ENCODE measurements at places on chromosomes 1 and 21.

GRCh38 chr1:204560590-204561150, 44.5 kb downstream of the MDM4 start:
- DNase-seq = no peak

DNA sequence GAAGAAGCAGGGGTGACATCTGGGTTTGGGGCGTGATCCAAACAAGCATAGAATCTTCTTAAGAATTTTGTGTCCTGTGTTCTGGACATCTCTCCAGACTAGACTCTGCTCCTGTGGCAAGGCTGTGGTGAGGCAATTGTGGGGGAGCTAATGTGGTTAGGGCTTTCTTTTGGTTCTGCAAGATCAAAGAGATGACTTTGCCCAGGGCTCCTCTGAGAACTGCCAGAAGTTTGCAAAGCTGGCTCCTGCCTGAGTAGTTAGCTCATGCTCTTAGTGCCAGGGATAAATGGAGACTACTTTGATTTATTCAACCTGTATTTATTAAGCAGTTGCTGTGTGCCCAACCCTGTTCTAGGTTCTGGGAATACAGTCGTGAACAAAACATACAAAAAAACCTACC, 34.0 kb upstream of the CRNN start:
- no peak for DNase-seq

- no peak for DNase-seq
These were observed 19.6 kb upstream of the WNT3A start for GRCh38 chr1:227987181-227987580.

GRCh38 chr1:192903142-192903541, 94.3 kb downstream of the RGS2 start:
- DNase-seq = no peak

- no peak for DNase-seq
These were observed 146.7 kb downstream of the KAZN start for GRCh38 chr1:14745001-14745720.

DNA sequence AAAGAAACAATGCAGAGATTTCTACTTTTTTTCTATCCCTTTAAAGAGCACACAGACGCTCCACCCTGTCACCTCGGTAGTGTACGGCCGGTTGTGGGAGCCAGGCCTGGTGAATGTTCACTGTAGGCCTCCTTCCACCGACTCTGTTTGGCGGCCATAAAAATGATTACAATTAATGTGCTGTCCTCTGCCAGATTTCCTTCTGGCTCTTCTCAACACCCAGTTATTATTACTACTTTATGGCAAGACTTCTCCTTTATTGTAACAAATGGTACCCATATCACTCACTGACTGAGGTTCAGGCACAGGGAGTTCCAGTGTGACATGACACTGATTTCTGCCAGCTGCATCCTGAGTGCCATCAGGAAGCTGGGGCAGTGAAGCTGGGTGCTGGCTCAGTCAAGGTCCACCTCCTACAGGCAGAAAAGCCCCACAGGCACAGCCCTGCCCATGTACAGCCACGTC, 37.4 kb downstream of the GPR161 start:
- no peak for DNase-seq

DNA sequence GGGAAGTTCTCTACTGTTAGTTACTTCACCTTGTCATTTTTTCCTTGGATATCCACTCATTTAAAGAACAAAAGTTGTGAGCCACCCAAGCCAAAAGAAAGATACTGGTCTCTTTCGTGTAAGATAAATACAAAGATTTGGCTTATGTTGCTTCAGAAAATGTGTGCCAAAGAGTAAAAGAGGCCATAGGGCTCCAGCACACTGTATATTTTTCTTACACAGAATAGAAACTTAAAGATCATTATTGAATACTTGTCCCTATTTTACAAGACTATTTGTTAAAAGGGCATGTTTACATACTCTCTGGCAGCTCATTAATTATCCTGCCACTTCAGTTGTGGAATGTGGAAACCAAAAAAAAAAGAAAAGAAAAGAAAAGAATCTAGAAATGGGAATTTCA, 284.2 kb upstream of the LRRC7 start:
- no peak for DNase-seq

GRCh38 chr1:43991476-43992231, at the start of gene CCDC24:
CCDC24 (plus strand) TSS chr1:43991599; CDS start chr1:43991879, 280 bp downstream.
- DNase-seq = peak; percentile 90

Measured in suprapubic skin (tissue), 4 donors.